NCI-H1105 (cell line): ENCODE measurements at places on chromosomes 16 and 17.
A peak's percentile ranks its signal among the peaks of the same experiment; 100 is the strongest.

DNA sequence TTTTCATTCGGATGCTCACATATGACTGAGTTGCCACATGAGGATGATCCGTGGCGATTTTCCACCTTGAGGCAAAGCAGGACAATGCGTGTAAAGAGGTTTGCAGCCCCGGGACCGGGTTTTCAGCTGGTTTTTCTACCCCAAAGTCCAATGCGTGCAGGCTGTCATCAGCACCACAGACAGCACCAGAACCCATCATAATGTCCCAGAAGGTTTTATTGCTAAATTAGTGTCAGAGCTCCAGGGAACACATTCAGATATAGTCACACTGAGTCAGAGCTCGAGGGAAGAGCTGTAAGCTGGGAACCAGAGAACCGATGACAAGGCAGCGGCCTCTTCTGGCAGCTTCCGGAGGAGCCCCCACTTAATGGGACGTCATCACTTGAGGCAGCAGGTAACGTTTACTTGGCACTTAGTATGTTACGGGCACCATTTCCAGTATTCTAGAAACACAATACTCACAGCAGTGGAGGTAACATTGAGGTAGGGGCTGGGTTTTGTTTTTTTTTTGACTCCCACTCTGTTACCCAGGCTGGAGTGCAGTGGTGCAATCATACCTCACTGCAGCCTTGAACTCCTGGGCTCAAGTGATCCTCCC lies 8.9 kb upstream of the NAGPA start:
- DNase-seq: no peak

GRCh38 chr17:30848021-30848420 lies 16.3 kb downstream of the ATAD5 start:
- no peak for DNase-seq

GRCh38 chr16:27202923-27203506 lies 311 bp upstream of the KDM8 start:
- peak; percentile 79 for DNase-seq

DNA sequence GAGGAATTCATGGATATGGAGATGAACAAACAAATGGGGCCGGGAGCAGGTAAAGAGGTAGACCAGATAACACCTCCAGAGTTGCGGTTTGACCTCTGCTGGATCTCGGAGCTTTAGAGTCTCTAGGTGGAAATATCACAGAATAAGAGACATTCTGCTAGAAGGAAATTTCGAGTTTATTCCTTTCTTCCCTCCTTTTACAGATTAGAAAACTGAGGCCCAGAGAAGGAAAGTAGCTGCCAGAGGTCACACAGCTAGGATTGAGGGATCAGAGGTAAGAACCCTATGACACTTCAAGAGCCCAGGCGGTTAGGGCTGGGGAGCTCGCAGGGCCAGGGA lies 7.7 kb upstream of the COL1A1 start:
- no peak for DNase-seq

DNA sequence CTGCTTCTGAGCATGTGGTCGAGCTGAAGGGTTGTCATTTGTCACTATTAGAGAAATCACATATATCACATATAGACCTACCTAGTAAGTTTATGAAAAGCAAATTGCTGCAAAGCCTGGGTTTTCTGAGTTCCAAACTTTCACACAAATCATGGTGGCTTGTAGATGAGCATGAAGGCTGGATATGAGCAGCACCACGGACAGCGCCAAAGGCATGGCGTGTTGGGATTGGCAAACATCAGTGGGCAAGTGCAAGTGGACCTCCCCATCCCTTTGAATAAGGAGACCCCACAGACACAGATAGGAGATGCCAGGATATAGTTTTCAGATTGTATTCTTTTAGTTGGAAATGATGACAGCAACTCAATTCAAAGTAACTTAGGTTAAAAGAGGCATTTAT lies 77.6 kb upstream of the CACNG3 start:
- DNase-seq: no peak

DNA sequence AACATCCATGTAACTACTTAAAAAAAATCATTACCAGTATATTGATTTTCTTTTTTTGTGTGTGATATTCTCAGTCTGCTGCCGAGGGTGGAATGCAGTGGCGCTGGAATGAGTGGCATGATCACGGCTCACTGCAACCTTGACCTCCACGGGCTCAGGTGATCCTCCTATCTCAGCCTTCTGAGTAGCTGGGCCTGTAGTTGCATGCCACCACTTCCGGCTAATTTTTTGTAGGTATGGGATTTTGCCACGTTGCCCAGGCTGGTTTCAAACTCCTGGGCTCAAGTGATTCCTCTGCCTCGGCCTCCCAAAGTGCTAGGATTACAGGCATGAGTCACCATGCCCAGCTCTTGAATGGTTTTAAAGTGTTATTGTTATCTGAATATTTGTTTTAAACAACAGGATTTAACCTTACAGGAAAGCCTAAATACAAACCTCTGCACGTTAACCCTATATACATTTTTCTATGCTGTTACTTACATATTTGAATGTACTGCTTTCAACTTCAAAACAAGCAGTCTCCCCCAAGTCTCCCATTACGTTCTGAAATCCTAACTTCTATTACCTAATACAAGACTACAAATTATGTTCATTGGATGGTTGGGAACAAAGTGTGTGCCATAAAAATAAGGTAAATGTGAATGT lies 61.7 kb downstream of the KPNA2 start:
- no peak for DNase-seq

GRCh38 chr16:15682105-15682570 lies 32.1 kb downstream of the NDE1 start:
- DNase-seq: no peak

GRCh38 chr16:48225456-48225855 lies 18.6 kb upstream of the LONP2 start:
- no peak for DNase-seq

DNA sequence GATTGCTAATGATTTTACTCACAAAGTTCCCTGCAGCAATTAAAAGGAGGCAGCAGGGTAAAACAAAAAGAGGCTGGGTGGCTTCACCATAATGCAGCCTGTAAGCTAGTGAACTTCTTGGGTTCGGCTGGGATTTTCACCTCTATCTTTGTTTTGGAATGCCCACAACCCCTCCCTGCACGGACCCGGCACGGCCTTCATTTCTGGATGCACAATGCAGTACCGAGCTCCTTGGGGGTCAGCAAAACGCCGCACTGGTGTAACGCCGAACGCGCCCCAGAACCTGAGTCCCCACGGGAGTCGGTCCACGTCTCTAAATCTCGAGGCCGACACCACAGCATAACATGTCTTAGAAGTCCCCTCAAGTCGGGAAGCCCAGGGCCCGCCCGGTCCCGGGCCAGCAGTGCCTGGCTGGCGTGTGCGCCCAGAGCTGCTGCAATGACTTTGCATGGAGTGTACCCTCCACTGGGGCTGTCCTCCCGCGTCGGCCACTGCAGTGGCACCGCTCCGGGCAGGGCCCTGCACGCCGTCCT lies 759 bp downstream of the UBE2O start:
- DNase-seq: no peak

DNA sequence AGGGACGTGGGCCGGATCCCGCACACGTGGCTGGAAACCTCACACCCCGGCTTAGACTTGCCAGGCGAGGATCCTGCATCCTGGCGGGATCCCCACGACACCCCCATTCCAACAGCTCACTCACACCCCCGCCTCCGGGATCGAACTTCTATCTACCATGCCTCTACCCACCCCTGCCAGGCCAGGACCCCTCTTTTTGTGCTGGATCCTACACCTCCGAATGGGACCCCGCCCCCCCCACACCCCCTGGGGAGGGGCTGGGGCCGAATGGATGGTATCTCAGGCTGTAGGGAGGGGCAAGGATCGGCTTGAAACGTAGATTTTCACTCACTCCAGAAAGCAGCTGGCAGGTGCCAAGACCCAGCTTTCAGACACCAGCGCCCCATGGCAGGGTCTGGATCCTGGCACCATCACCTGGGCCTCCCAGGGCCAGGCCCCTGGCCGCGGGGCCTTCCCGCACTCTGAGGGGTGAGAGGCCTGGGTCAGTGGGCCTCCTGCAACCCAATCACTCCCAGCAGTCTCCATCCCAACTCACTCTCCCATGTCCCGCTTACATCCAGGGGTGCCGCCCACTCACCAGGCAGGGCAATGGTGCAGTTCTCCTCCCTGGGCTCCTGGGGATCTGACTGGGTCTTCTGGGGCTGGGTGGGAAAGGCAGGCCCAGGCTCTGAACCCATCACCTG lies 6.7 kb downstream of the PRSS36 start:
- no peak for DNase-seq

GRCh38 chr17:6591599-6592158 lies 35.3 kb upstream of the PITPNM3 start:
- no peak for DNase-seq

DNA sequence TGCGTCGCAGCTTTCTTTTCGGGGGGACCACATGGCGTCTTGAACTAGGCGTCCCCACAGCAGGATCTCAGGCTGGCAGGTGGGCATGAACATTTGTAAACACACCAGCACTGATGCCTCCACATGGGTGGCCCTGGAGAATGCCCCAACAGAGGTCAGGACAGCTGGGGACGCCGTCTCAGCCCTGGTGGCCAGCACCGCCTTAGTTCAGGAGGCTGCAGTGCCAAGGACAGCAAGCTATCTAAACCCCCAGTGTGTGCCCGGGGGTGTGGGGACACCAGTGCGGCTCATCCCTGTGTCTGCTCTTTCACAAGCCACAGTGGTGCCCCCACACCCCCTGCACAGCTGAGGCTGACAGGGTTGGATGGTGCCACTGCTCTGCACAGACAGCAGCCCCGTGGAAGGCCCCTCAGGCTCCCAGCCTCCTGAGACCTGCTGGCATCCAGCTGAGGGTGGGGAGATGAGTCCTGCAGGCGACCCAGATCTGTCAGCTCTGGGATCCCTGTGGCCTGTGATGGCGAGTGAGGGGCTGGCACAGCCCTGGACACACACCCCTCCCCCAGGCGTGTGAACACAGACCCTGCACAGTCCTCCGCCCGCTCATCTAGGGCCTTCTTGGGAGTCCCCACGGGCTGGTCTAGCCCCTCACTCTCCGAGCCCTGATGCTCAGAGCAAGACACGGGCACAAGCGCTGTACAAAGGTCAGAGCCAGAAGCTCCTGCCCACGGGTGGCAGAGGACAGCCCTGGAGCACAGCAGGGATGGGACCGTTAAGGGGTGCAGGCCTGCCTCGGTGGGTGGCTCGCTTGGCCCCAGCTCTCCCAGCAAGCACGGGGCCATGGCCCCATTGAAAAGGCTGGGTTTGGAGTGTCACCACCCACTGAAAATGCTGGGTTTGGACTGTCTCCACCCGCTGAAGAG lies 10.7 kb downstream of the FSCN2 start:
- no peak for DNase-seq

GRCh38 chr17:14559264-14560119 lies 258.6 kb downstream of the HS3ST3B1 start:
- DNase-seq: no peak

DNA sequence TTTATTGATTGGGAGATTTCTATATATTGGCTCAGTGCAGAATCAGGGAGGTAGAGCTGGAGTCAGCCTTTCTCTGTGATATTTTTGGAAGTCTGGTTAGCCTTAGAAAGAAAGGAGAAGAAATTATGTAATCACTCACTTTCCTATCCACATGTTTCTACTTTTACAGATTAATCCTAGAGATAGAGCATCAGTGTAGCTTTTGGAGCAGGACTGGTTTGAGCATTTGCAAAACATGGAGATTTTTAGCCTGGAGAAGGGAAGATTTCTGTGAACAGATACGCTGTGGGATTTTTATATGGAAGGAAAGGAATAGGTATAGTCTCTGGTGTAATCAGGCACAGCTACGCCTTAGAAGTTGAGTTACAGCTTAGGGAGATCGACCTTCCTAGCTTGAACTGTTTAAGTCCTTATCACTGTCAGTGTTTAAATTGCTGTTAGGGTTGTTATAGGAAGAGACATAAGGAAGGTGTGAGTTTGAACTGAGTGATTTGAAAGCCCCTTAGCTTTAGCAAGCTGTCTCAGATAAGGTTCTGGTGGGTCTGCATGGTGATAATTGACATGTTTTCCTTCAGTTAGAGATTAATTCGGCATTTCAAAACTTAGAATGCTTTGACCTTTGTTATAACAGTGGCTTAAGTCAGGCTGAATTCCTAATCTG lies 20.5 kb downstream of the METTL9 start:
- no peak for DNase-seq

DNA sequence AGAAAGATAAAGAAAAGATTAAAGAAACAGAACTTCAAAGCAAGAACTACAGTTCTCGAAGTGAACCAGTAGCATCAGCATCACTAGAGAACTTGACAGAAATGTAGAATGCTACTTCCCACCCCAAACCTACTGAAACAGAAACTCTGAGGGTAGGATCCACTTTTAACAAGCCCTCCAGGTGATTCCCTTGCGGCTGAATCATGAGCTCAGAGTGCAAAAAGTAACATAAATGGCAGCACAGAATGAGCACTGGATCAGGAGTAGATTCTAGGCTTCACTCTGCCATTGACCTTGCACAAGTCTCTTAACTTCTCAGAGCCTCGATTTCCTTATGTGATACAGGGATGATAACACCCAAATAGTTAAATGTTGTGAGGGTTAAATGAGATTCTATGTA lies 5.8 kb downstream of the TOM1L2 start:
- no peak for DNase-seq

DNA sequence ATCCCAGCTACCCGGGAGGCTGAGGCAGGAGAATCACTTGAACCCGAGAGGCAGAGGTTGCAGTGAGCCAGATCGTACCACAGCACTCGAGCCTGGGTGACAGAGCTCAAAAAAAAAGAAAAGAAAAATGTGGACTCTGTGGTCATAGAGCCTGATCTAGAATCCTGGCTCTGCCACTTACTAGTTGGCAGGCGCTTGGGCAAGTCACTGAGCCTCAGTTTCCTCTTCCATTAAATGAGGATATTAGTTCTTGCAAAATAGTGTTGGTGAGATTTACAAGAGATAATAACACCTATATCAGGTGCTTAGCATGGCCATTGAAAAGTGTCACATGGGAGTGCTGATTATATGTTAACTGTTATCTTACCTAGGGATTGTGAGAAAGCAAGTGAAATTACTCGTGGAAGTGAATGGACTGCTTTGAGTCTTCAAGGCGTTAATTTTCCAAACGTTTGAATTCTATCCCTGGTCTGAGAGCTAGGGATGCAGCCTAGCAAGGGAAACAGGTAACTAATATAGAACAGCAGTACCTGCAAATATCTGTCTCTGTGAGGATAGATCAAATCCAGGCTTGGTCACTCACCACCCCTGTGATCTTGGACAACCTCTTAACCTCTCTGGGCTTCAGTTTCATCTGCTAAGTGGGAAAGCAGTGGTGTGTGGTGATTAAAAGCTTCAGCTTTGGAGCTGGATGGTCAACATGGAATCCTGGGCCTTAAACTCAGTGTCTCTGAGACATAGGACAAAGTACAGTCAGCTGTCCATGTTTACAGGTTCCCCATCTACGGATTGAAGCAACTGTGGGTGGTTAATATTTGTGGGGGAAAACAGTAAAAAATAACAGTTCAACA lies 953 bp upstream of the NSMCE1 start:
- DNase-seq: no peak

- peak; percentile 53 for DNase-seq
Measured at GRCh38 chr17:21286066-21286770, 1.7 kb downstream of the MAP2K3 start.

- peak; percentile 60 for DNase-seq
Measured at GRCh38 chr17:66715745-66716156, 119.2 kb upstream of the CACNG5 start.
